ENCODE measurements at places on chromosomes 7 and 10.

DNA sequence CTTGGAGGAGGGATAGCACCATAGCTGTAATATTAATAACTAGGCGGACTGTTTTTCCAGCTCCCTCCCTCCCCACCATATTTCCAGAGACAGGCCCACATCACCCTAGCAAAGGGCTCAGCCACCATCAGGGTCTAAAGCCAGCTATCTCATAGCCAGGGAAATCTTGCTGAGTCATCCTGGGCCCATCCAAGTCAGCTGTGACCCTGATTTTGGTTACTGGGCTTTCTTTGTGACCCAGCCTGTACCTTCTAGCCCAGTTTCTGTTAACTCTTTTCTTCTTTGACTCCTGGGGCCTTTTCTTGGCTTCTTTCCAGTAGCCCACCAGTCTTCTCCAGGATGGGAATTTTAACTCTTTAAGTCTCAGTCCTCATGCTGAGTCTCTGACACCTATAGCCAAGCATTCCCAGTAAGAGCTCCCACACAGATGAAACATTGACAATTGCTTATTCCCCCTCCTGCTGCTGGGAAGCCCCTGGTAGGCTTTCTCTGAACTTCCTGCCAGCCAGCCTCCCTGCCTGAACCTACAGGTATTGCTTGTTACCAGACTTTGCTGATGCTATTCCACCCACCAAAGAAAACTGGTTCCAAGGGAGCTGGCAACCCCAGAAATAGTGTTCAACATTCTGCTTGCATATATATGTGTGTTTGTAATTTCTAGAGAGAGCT, 34.8 kb upstream of the ADO start:
- no peak for DNase-seq

- DNase-seq = no peak
Observed at GRCh38 chr7:29844559-29844958, 38.3 kb downstream of the WIPF3 start.

- no peak for DNase-seq
Observed at GRCh38 chr7:33193308-33193864, 64.0 kb downstream of the BBS9 start.

DNA sequence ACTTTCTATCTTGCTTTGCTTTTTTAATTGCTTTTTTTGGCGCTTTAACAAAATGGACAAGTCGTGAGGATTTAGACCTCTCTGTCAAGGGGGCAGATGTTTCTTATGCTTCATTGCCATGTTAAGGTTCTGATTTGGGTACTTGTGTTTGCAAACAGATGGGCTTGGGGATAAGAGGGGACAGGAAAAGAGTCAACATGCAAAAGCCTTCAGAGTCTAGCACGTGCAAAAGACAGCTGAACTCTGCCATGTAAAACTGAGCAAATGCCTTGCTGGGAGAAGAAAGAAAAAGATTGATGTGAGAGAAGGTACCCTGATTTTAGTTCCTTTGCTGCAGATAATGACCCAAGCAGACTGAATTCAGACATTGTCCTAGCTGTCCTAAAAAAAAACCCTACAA, 173.1 kb downstream of the KIAA1217 start:
- DNase-seq = no peak

- no peak for DNase-seq
Observed at GRCh38 chr10:63718421-63718820, 197.2 kb downstream of the REEP3 start.

Measured in AG09309 (cell line).